Daoy (cell line): ENCODE measurements at places on chromosomes 2 and 18.

GRCh38 chr2:11590193-11590592, 56.3 kb downstream of the GREB1 start:
- DNase-seq = no peak

- DNase-seq = no peak
Measured at GRCh38 chr2:53690876-53691275, 76.7 kb upstream of the CHAC2 start.

DNA sequence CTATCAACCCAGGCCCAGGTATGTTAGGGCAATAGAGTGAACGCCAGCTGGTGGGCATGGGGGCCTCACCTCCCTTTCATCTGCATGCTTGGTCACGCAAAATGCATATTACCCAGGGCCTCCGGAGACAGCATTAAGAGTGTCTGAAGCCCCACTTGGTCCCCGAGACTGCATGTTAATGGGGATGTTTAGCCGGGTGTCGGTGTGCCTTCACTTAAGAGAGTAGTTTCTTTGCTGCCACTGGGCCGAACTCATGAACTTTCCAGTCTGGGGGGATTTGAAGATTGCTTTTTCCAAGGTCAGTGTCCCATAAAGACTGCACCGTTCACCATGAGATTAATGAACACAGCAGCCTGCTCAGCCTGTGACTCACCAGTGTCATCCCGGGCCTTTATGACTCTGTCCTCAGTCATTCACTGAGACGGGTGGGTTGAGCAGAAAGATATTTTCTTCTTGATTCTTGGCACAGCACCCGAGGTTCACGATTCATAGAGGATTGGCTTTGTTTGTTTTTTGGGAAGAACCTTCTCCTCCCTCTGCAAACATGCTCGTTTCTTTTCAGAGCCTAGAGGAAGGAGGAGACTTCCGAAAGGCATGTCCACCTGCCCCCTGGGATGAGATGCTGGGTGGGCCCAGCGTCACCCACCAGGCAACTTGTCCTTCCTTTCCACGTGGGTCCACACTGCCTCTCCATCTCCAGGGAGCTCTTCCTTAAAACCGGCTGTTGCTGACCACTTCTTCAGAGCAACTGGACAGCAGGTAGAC, 199.1 kb downstream of the GLI2 start:
- DNase-seq = peak; percentile 89

- no peak for DNase-seq
Measured at GRCh38 chr2:54000122-54000521, 29.3 kb upstream of the PSME4 start.

- DNase-seq = no peak
Measured at GRCh38 chr18:77001979-77002378, 130.6 kb downstream of the MBP start.

GRCh38 chr2:202009019-202009481, 24.6 kb upstream of the FZD7 start:
- no peak for DNase-seq

GRCh38 chr2:154433010-154433409, 265.5 kb upstream of the KCNJ3 start:
- no peak for DNase-seq

DNA sequence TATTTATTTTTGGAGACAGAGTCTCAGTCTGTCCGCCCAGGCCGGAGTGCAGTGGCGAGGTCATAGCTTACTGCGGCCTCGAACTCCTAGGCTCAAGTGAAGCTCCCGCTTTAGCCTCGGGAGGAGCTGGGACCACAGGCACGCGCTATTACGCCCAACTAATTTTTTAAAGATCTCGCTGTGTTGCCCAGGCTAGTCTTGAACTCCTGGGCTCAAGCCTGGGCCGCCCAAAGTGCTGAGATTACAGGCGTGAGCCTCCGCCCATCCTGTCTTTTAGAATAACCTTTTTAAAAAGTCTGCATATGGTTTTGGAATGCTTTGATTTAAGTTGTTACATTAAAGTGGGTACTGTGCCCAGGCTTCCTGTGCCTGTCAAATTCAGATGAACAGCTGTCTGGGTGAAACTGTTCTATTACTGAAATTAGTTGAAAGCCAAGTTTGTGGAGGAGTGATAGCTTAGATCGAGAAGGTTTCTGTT, 944 bp downstream of the RAB3GAP1 start:
- no peak for DNase-seq

DNA sequence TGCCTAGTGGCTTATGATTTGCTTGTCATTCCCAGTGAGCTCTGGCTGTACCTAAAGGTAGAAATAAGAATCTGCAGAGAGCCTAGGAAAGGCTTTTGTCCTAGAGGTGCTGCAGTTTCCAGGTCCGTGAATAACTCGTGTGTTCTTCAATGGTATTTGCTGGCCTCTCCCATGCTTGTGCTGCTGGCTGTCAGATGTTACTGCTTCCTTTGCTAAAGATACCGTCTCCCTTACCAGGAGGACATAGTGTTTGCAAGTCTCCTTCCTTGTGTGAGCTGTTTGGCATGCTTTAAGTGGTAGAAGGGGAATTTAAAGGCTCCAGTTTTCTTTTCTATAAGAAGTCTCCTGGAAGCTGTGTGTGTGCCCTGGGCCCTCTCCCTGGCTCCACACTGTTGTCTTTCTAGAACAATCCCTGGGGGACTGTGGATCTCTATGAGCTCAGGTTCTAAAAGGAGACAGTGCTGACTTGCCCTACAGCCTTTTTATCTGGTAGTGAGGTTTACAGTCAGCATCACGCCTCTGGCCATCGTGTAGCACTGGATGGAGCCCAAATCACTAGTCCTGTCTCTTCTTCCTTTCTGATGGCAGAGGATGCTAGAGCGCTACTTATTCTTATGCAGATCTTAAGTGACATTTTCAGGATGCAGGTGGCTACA, 65.8 kb downstream of the RNF144A start:
- no peak for DNase-seq

GRCh38 chr2:174546519-174547506, 50.8 kb downstream of the WIPF1 start:
- peak; percentile 63 for DNase-seq

DNA sequence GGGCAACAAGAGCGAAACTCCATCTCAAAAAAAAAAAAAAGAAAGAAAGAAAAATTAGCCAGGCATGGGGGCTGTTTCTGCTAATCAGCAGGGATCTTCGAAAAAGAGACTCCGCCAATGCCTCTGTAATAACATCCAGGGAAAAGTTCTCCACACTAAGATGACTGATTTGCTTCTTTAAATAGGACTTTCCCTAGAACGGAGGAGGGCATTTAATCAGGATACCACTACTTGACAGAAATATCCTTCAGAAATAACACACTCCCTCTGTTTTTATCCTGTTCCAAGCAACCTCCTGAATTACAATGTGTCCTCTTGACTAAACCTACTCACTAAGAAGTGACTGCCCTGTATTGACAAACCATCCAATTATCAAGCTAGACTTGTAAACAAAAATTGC, 21.7 kb downstream of the REV1 start:
- no peak for DNase-seq

DNA sequence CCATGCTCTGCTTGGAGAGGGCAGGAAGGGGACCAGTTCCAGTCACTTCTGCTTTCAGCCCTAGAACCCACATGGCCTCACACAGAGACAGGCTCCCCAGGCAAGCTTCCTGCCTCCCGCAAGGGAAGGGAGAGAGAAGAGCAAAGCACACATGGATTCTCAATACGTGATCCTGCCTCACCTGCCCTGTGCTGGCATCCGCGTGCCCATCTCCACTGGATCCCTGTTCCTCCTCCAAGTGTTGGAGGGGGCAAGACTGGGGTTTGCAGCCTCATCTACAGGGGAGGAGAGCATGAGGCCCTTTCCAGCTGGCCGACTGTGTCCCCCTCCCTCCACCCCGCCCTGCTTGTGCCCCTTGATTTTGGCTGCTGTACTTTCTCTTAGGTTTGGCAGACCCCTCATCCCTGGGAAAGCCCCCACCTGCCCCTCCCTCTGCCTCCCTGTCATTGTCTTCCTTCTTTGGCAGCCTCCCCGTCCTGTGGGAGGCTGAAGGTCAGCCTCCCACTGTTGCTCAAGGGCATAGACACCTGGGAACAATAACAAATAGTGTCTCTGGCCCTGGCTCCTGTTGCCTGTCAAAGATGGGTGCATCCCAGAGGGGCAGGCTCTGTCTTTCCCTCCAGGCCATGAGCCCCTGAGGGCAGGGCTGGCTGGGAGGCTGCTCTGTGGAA, 22.7 kb downstream of the KCNF1 start:
- no peak for DNase-seq

DNA sequence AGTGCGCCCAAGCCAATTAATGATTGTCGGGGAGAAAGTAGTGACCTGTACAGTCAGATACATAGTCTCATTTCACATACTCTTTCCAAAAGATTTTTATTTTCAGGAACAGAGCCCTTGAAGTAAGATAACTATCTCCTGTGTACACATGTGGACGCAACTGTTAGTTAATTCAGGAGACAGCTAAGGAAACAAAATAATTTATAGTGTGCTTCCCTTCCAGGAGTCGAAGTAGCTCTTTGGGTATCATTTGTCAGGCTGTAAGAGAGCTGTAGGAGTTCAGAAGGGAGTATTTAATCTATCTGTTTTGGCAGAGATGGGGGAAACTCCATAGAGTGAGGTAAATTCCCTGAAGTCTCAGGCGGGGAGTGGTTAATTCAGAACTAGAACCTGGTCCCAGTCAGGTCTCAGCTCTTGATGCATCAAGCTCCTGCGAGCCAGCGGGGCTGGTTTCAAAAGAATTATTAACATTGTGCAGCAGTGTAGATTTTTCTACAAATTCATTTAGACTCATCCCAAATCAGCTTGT, 63.0 kb downstream of the MAPK4 start:
- no peak for DNase-seq

- peak; percentile 59 for DNase-seq
Measured at GRCh38 chr2:2646433-2647051, 315.5 kb upstream of the MYT1L start.

GRCh38 chr2:119259296-119259860, 35.7 kb downstream of the STEAP3 start:
- DNase-seq = no peak

DNA sequence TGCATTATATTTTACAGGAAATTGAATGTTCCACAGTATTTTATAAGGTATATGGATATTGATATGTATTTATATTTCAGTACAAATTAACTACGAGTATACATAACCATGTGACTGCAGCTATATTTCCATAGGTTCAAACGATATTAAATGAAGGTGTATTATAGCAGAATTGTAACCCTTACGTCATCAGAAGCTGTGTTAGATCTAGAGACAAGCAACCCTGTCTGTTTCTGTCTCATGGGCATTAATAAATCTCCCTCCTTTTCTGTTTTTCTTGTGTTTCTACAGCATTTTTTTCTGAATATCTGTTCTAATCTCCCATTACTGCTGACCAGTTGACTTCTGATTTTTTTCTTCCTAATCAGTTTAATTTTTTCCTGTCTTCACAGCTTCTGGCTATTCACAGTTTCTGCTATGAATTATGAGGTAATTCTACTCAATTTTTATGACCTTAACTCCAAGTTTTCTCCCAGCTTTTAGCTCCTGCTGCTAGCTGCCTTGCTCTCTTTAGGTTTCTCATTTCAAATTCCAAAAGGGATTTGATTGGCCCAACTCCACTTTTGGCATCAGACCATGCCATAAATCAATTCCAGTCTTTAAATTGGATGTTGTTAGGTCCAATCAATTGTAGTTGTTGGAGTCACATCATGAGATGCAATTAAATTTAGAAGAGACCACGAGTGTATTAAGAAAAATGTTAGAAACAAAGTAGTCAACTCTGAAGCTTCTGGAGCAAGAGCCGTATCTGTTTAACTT, 277.5 kb upstream of the ZSWIM2 start:
- DNase-seq = no peak

GRCh38 chr2:157473581-157473980, 29.7 kb upstream of the CYTIP start:
- DNase-seq = no peak

- no peak for DNase-seq
Measured at GRCh38 chr2:164110515-164110914, 374.7 kb upstream of the FIGN start.

DNA sequence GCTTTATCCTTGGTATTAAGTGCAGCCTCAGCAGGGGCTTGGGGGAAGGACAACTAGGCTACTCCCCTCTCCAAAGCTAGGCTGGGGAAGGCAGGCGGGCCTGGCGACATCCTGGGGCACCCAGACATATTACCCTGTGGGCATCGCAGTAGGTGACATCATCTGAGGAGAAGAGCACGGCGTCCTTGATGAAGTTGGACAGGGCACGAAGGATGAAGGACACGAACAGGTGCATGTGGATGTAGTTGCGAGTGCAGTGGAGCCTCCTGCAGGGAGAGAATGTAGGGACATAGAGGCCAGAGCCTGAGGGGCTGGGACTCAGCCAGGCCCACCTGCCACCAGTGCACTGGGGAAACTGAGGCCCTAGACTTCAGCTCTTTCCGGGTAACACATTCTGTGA, 32.3 kb downstream of the TMEM37 start:
- DNase-seq = no peak

DNA sequence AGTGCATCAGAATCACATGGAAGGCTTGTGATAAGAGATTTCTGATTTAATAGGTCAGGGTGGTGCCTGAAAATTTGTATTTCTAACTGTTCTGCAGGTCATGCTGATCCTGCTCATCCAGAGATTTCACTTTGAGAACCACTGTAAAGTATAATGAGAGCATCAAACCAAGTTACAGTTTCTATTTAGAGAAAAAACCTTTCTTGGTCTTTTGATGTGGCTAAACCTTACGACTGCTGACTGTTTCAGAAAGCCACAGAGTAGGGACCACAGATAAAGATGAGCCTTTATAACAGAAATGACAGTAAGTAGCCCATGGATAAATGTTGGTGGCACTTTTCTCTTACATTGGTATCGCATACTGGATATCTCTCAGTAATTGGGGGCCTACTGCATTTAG, 109.4 kb upstream of the FANCL start:
- no peak for DNase-seq

- no peak for DNase-seq
Measured at GRCh38 chr2:232977438-232977971, 35.6 kb downstream of the NGEF start.

- no peak for DNase-seq
Measured at GRCh38 chr2:50469784-50470183, 562.1 kb downstream of the NRXN1 start.

- DNase-seq = no peak
Measured at GRCh38 chr2:96881349-96882195, 11.7 kb upstream of the SEMA4C start.

- DNase-seq = no peak
Measured at GRCh38 chr18:54794823-54795222, 33.5 kb upstream of the RAB27B start.
